ENCODE measurements at places on chromosomes 5 and 9.
A peak's percentile ranks its signal among the peaks of the same experiment; 100 is the strongest.

GRCh38 chr5:111859031-111859430, 102.0 kb upstream of the NREP start:
- no peak for DNase-seq

GRCh38 chr5:142248853-142249462, 75.9 kb downstream of the SPRY4 start:
- no peak for DNase-seq

- no peak for DNase-seq
Observed at GRCh38 chr5:116436674-116437350, 137.8 kb downstream of the SEMA6A start.

DNA sequence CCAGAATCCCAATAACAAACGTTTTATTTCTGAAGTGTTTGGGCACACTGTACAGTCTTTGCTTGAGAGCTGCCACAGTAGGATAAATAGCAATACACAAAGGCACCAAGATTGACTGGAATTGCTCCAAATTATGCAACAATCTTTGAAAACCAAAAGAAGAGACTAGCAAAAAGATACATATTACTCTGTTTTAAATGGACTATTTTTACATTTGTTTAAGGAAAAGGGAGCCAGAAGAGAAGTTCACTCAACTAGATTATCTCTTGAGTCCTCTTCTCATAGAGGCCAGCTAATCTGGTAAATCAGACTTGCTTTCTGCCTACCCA, 385.0 kb upstream of the SLC30A5 start:
- no peak for DNase-seq

- DNase-seq, result no peak
Observed at GRCh38 chr5:97089149-97089801, 53.1 kb downstream of the LIX1 start.

GRCh38 chr9:121204121-121204520, 2.5 kb upstream of the RAB14 start:
- no peak for DNase-seq

GRCh38 chr5:38994324-38994927, 79.8 kb downstream of the RICTOR start:
- peak; percentile 13 for DNase-seq

DNA sequence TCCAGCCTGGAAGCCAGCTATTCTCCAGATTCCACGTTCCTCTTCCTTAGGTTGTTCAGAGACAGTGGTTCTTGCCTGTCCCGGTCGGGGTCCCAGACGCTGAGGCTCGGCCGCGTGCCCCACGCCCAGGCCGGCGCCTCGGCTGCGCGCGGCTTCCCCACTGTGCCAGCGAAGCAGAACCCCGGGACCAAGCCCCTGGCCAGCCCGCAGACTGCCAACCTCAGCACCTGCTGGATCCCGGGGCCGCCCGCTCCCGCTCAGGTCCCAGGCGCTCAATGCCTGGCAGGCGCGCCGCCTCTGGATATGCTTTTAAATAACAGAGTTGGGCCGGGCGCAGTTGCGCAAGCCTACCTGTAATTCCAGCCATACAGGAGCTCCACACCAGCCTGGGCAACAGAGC, 195.5 kb downstream of the MAN2A1 start:
- no peak for DNase-seq

DNA sequence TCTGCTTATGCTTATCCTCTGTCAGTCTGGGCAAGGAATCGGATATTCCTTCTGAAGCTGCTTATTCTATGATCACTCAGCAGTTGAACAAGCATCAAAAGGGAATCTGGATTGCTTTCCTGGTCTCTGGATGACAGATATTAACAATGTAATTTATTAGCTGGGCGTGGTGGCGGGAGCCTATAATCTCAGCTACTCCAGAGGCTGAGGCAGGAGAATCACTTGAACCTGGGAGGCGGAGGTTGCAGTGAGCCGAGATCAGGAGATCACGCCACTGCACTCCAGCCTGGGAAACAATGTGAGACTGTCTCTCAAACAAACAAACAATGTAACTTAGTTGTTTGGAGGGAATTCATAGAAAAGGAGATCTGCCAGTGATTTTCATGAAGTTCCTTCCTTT, 45.4 kb downstream of the DMRT1 start:
- DNase-seq, result no peak

GRCh38 chr9:98990181-98990870, 46.6 kb downstream of the COL15A1 start:
- DNase-seq, result no peak

- no peak for DNase-seq
Observed at GRCh38 chr9:110575169-110575568, 4.4 kb downstream of the SVEP1 start.

GRCh38 chr9:24071716-24072115, 245.7 kb upstream of the ELAVL2 start:
- DNase-seq, result no peak

GRCh38 chr9:132826621-132827365, 51.3 kb downstream of the AK8 start:
- DNase-seq, result no peak

GRCh38 chr9:93686880-93687236, 110.5 kb downstream of the PHF2 start:
- no peak for DNase-seq

DNA sequence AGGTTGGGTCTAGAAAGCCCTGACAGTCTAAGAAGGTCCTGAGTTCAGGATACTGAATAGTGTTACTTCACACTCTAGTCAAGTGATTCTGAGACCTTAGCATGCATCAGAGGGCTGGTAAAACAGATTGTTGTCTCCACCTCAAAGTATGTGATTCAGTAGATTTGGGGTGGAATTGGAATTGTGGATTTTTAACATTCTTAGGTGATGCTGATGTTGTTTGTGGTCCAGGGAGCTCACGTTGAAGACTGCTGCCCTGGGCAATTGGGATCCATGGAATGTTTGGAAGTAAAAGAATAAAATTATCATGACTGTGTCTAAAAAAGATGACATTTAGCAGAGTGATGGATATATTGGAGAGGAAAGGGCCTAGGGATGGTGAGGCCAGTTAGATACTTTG, 75.6 kb downstream of the VCAN start:
- DNase-seq, result no peak

DNA sequence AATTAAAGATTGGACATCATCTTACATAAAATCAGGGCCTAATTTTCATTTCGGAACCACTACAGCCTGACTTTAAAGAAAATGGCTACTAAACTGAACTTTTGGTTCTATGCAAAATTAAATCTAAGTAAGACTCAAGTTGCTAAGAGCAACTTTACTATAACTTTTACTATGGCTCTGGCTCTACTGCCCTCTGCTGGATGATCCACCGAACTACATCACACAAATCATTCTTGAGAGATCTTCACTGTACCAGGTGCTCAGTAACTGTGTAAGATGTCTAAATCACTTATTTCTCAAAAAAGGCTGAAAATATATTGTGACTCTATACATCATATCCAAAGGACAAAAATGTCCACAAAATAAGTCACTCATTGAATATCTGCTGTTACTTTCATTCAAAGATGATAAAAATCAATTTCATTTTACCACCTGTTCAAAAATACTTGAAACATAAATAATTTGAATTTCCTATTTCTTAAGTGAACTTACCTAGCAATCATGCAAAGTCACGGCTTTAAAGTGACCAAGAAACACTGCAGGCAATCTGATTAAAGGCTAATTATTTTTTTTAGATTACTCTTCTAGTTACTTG, 13.5 kb downstream of the MOCS2 start:
- DNase-seq, result peak; percentile 56

- no peak for DNase-seq
Observed at GRCh38 chr9:15298362-15298761, 8.7 kb downstream of the TTC39B start.

- DNase-seq, result no peak
Observed at GRCh38 chr5:134314443-134314842, 52.5 kb downstream of the CDKL3 start.

DNA sequence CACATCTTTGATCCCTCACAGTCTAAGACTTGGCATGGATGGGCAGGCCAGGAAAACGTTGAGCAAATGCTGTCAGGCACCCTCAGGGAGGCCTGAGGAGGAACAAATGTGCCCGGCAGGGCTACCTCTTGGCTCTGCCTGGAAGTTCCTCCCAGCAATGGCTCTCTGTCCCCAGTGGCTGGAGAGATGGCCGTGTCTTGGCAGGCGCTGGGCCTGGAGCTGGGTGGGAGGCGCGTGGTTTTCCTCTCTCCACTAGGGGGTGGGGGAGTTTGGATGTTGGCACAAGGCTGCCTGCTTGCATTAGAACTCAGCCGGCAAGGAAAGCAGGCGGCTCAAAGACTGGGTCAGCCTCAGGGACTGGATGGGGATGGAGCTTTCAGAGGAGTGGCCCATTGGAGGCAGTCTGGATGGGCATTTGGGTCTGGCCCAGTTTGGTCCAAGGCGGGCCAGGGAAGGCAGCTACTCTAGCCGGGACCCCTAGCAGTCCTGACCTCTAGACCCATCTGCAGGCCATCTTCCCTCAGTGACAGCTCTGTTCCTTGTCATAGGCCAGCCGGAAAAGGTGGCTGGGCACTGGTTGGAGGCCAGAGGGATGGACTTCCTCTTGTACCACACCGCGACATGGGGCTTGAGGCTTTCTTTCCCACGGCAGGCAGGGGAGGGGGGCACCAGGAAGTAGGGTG, 68.2 kb upstream of the STC2 start:
- DNase-seq, result no peak

DNA sequence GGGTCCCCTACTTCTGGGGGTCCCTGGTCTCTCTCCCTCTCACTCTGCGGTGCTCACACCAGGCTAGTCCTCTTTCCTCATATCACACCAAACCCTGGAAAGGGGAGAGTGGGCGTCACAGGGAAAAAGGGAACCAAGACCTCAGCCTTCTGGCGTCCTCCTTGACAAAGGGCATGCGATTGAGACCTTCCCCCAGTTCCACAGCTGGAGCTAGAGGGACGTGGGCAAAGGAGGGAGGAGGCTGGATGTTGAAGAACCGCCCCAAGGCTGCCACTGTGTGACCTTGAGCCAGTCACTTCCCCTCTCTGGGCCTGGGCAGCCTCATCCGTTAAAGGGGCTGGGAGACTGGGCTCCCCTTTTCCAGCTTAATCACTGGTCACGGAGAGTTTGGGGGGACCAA, 18.5 kb upstream of the TOR2A start:
- DNase-seq, result no peak

DNA sequence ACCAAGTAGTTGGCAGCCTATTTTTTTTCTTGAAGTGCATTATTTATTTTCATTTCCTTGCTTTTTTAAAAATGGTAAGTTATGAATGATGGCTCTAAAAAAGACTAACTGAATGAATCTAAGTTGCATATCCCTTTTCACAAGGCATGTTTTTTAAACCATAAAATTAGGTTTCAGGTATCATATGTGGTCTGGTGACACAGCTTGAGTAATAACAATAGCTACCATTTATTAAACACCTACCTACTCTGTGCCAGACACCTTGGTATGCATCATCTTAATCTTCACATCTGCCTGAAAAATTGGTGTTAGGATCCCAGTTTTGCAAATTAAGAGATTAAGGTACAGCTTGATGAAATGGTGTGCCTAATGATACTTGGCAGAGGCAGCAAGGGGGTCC, 4.3 kb upstream of the GABBR2 start:
- DNase-seq, result no peak

- DNase-seq, result no peak
Observed at GRCh38 chr5:137037848-137038247, 461.3 kb downstream of the SPOCK1 start.

GRCh38 chr9:128153947-128154695, 4.9 kb downstream of the LCN2 start:
- DNase-seq, result no peak

- DNase-seq, result no peak
Observed at GRCh38 chr9:17116400-17116837, 18.4 kb upstream of the CNTLN start.

GRCh38 chr9:111034898-111035539, 3.3 kb downstream of the LPAR1 start:
- no peak for DNase-seq

Measured in stimulated activated CD4-positive, alpha-beta T cell treated with anti-CD3 and anti-CD28 coated beads, Interleukin-2, amount 100 ng/mL, for 4 hours (primary cell).